NCI-H1092 (cell line): ENCODE measurements at places on chromosomes 3 and 15.

GRCh38 chr3:187678726-187679268, 8.6 kb upstream of the SST start:
- DNase-seq = no peak

DNA sequence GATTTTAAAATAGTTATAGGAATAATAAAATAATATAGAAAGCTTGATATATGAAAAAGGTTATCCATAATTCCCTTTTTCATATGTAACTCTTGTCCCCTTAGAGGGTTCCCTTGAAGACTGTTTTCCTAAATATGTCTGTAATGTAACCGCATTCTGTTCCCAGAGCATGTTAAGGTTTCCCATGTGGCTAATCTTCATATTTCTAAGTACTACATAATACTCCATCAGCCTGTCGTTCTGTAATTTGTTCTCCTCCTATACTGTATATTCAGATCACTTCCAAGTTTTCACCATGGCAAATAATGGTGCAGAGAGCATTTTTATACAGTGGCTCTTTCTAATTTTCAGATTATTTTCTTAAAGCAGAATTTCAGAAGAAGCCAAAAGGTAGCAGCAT, 6.7 kb downstream of the NMNAT3 start:
- DNase-seq = no peak

GRCh38 chr15:63135281-63135680, 13.6 kb downstream of the LACTB start:
- DNase-seq = no peak

- DNase-seq = no peak
Measured at GRCh38 chr3:170296703-170297102, 60.8 kb upstream of the SKIL start.

DNA sequence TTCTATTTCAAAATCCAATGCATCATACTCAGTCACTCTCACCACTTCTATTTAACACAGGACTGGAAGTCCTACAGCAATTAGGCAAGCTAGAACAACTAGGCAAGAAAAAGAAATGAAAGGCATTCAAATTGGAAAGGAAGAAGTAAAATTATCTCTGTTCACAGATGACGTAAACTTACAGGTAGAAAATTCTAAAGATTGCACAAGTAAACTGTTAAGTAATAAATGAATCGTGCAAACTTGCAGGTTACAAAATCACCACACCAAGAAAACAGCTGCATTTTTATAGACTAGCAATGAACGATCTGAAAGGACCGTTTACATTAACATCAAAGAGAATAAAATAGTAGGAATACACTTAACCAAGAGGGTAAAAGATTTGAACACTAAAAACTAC, 36.2 kb downstream of the CHST2 start:
- DNase-seq = no peak

DNA sequence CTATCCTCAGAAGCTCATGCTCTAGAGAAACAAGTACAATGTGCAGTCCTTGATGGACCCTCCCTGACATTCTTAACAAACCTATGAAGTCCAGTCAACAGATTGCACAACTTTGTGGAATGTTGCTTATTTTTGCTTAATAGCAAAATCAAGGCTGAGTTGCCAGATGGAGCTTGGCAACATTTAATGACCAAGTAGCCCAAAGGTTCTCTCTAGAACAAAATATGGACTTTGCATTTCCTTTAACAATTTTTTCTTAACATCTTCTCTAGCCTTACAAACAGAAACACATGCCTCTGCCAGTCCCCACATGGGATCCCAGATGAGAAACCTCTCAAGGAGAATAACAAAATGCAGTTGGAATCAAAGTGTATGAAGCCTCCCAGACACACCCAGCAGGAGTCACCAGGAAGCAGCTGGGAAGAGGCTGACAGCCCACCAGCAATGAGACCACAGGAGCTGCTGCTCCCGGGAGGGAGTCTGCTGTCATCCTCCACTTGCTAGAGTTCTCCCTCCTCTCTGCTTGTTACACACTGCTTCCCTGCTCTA, 422.5 kb upstream of the CDIN1 start:
- no peak for DNase-seq

GRCh38 chr3:31412832-31413231, 119.9 kb upstream of the STT3B start:
- DNase-seq = no peak

GRCh38 chr3:23146163-23146562, 57.0 kb upstream of the UBE2E2 start:
- no peak for DNase-seq

- no peak for DNase-seq
Measured at GRCh38 chr3:78402720-78403119, 1362.8 kb downstream of the ROBO2 start.

GRCh38 chr3:9397906-9398699, 688 bp downstream of the SETD5 start:
- DNase-seq = no peak

- DNase-seq = no peak
Measured at GRCh38 chr15:68310178-68310803, 32.7 kb downstream of the FEM1B start.

DNA sequence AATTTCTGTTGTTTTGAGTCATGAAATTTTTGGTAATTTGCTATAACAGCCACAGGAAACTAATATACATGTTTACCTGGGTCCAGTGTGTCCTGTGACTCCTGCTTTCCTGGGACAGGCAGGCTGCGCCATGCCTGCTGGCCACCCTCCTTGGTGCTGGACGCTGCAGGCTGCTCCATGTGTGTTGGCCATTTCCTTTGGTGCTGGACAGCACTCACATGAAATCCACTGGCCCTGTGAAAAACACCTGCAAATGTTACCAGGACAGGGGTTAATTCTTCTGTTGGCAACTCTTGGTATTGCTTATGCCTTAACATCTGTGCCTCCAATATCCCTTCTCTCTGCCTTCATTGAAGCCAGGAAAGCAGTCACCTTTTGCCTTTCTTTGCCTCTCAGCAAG, 86.9 kb upstream of the ATP10A start:
- DNase-seq = no peak

DNA sequence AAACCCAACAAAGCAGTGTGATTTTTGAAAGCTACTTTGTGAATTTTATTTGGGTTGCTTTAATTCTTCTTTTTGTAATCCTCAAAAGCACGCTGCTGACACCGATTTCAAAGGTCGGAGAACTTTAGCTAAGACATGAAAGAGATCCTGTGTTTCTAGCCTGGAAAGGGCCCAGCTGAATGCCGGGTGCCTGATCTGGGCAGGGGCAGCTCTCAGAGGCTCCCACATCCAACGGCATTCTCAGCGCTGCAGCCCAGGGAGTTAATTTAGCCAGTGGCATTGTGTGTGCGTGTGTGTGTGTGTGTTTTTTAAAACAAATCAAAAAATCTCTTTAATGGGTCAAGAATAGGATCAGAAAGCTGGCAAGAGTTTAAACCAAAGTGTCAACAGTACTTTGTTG, 6.6 kb downstream of the RBP1 start:
- no peak for DNase-seq

GRCh38 chr15:70018646-70019600, 78.8 kb downstream of the TLE3 start:
- DNase-seq = no peak

DNA sequence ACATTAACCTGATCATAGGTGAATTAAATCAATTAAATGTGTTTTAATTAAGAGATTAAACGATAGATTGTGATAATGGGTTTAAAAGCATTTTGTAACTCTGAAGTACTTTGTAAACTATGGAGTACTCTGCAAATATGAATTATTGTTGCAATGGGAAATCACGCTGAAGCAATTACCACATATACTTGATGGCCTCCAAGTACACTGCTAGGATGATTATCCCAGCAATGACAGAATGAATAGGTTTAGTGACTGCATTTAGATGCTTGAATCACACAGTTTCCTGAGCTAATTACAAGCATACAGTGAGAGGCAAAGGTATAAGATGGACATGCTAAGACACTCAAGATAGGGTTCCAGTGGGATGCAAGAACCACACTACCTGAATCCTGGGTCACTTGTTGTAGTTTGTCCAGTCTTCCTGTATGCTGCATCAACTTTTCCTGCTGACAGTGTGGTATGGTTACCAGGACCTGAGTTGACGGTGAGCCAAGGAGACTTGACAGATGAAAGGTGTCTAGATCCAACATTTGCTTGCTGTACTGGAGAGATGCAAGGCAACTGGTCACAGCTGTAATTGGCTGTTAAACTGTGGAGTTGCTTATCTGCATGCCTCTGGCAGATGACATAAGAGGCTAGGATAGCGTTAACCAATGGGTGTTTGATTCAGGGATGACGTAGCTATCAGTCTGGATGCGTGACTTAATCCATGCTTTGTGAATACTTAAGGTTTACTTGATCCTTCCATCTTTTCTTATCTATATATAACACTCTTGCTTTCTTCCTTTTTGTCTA, 38.0 kb downstream of the RNF13 start:
- no peak for DNase-seq

- no peak for DNase-seq
Measured at GRCh38 chr15:39511000-39511915, 69.6 kb upstream of the THBS1 start.

- no peak for DNase-seq
Measured at GRCh38 chr3:110727056-110727455, 344.6 kb upstream of the NECTIN3 start.

DNA sequence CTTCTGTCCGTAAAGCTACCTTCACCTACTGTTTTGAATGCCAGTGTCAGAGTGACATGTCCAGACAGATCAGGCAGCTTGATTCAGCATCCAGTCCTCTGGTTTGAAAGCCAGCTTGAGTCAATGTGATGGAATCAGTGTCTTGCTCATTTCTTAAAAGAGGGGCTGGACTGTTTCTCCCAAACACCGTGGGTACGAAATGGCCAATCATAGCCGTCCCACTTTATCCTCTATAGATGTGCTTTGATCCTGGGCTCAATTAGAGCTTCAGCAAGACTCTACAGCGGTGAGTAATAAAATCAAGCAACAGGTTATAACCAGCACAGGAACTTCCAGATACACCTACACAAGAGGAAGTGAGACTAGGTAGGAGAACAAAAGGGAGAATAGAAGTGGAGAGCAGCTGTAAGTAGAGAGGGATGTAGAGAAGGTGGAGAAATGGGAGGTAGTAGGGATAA, 17.0 kb upstream of the OR5K1 start:
- no peak for DNase-seq

- no peak for DNase-seq
Measured at GRCh38 chr3:169008776-169009358, 654.6 kb downstream of the MECOM start.

DNA sequence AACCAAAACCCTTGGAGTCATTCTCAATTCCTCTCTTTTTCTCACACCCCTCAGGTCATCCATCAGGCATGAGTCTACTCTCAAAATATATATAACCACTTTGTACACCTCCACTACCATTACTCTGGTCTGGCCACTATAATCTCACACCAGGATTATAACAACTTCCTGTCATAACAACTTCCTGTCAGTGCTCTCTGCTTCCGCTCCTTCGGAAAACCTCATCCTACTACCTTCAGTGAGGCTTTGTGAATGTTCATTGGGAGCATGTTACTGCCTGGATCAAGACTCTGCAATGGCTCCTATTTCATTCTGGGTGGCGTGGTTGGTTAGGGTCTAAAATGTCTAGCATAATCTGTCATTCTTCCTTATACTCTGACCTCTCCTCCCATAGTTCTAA, 447.4 kb downstream of the MAGI1 start:
- no peak for DNase-seq

GRCh38 chr3:125957674-125958510, 11.1 kb upstream of the ROPN1B start:
- no peak for DNase-seq

DNA sequence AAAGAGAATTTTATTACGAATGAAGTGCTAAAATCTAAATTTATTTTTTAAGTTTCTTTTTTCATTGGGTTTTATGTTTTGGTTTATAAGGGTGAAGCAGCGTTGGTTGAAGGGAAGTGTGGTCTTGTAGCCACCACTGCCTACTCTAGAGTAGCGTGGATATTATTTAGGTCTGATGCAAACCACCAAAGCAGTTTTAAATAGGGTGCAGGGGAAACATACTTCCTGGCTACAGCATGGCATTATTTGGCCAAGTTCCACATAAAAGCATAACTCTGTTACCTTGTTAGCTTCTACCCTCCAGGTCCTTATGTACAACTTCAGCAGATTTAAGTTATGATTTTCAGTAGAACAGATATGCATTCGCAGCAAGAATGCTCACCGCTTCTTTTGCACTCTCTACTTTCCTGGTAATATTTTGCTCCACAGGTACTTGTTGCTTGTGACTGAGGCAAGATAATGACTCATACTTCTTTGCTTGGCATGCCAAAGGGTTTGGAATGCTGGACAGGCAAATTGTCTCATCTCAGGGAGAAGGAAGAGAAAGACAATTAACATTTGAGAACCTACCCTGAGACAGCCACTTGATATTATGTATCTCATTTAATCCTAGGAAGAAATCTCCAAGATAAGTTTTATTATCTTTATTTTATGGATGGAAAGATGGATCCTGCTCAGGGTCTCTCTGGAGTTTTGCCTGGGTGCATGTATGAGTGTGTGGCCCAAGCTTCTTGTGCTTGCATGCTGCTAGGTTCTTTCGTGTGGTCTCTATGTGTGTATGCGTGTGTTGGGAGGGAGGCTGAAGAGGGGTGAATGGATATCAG, 5.4 kb downstream of the TGFBR2 start:
- no peak for DNase-seq

GRCh38 chr3:113247675-113248458, 36.5 kb downstream of the BOC start:
- DNase-seq = no peak

GRCh38 chr15:93985176-93985575, 246.2 kb upstream of the MCTP2 start:
- DNase-seq = no peak

- DNase-seq = no peak
Measured at GRCh38 chr3:183313351-183313750, 60.3 kb downstream of the B3GNT5 start.

DNA sequence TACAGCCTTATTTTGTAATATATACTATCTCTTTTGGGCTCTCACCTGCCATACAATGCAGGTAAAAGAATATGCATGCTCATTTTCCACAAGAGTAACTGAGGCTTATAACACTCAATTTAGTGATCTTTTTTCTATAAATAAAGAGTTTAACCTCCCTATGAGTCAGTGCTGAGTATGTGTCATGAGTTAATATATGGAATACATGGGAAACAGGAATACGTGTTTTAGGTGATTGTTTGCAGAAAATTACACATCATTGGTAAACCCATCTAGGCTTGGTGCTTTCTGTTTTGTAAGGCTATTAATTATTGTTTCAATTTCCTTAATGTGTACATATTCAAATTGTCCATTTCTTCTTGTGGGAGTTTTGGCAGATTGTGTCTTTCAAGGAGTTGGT, 411.3 kb downstream of the GRM7 start:
- no peak for DNase-seq
